ENCODE measurements at places on chromosomes 6 and 20.
A peak's percentile ranks its signal among the peaks of the same experiment; 100 is the strongest.

- peak; percentile 44 for DNase-seq
These were observed 729 bp upstream of the ZHX3 start for GRCh38 chr20:41318271-41318649.

DNA sequence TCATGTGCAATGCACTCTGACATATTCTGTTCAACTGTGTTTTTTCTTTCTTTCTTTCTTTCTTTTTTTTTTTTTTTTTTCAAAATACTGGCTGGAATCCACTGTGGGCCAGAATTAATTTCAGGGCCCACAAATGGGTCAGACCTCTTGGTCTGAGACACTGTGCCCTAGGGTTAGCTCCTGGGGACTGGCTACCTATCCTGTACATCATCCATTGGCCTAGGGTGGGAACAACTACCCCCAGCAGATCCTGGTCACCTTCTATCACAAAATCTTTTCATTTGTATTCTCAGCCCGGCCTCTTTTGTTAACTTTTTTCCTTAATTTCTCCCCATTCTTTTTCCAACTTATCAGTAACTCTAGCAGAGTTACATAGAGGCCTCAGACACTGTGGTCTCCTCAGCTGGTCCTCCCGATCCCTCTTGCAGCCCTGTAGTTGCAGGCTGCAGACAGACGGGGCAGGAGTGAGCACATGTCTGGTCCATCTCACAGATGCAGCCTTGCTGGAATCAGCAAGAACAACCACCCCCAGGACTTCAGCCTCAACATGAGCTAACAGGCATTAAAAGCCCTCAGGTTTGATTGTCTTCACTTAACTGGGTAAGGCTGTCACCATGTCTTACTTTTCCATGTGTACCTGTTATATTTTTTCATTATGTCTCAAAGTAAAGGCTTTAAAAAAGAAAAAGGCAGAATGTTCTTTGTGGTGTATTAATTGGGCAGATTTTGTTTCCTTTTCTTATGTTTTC, 41.3 kb downstream of the TXLNB start:
- no peak for DNase-seq

- no peak for DNase-seq
These were observed 161.7 kb downstream of the SYCP2 start for GRCh38 chr20:59771506-59772372.

GRCh38 chr6:89685311-89685710, 46.8 kb upstream of the LYRM2 start:
- DNase-seq: no peak

DNA sequence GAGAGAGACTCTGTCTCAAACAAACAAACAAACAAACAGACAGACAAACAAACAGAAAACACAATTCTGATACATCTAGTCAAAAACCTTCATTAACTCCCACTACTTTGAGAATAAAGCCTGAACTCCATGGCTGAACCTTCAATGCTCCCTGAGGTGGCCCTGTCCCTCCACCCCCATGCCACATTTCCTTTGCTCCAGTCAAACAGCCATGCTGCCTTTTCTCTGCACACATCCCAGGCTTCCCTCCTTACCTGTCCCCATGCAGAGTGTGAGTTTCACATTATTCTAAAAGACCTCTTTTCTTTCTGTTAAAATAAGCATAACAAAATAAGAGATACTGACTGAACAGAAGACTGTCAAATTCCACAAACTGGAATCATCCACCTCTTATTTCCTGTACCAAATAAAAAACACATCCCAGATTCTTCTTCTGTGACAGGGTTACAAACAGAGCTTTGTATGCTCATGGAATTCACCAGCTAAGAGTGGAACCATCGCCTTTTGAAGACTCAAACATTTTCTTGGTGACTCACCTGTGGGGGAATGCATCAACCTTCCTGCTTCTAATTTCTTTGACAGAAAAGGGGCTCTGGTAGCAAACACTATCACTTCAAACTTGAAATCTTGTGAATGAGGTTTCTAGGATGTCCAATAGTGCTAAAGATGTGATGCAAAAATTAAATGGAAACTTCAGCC, 71.0 kb upstream of the SLC22A16 start:
- DNase-seq: no peak

DNA sequence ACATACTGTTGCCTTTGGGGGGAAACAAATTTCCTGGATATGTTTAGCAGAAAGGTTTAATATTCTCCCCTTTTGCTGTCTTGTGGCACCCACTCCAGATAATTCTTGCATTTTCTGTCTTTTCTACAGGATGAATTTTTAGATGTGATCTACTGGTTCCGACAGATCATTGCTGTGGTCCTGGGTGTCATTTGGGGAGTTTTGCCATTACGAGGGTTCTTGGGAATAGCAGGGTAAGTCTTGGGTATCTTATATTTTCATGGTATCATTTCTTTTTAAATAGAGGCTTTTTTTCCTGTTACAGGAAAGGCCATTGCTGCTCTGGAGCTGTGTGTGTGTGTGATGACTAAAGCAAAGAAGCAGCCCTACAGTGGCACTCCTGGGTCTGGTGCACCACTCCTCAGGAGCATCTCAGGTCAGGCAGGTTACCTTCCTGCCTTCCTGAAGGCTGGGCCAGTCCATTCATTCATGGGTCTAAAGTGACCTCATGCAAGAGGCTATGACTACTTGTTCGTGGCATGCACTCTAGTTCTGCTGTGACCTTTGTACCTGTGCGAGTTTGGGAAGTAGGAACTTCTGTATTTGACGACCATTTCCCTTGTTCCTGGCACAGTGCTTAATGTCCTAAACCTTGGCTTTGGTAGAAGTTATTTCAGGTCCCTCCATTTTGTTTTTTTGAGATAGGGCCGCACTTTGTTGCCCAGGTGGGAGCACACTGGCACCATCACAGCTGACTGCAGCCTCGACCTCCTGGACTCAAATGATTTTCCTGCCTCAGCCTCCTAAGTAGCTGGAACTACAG, 2.2 kb downstream of the RAB5IF start:
- no peak for DNase-seq

DNA sequence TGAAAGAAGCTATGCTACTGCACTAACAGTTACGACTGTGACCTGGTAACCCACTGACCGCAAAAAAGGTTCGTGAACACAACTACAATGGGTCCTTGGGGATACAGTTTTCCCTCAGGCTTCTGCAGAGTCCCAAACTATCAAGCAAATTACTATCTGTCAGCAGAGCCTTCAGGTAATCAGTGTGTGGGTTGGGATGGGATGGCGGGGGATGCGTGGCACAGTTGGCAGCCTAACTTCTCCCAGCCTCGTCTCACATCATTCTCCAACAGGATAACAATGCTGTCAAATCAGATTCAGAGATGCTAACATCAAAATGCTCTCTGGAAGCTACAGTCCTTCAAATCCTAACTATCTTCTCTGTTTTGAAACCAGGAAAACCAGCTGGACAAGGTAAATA, 102.3 kb downstream of the EPM2A start:
- no peak for DNase-seq

DNA sequence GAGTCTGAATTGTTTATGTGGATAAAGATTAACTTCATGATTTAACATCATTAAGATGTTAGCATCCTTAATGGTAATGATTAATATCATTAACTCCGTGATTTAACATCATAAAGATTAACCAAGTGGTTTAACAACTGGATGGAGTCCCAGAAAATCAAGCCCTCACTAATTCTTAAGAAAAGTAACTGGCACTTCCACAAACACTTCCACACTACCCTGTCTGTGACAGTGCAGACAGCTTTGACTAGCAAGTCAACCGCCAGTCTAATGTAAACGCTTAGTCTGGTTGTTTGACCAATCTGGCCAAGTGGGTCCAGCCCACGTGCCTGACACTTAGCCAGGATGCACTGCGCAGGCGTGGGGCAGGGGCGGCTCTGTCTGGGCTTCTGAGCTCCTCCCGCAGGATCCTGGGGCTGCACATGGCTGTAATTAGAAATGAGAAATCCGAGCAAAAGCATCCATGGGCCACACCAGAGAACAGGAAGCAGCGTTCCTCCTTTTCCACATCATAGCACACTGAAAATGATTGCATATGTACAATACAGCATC, 424.2 kb downstream of the FOXA2 start:
- DNase-seq: no peak

DNA sequence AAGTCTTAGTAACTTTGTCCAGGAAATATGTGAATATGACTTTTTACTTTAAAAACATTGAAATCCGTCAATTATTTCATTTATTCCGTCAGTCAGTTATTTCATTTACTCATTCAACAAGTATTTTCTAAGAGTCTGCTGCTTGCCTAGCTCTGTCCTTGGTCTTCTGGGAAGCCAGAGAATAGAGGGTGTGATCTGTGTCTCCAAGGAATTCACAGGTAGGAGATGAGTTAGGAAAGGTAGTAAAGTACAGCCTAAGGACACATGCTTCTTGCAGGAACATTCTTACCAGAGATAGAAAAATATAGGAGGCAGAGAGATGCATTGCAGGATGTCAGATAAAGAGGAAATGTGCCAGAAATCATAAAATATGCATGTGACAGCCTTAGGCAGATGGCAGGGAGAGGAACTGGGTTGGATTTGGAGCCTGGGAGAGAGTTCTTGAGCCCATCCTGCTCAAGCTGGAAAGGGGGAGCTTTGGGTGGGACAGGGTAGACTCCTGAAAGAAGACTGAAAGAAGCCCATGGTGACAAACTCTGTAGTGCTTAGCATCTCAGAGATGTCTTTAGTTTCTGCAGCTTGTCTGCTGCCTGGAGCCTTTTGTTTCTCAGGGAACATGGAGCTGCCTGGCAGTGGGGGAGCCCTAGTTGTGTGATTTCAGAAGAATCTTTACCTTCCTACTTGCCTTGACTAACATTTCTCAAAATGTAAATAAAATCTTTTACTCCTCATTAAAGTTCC, 3.5 kb downstream of the SH3BGRL2 start:
- DNase-seq: no peak

DNA sequence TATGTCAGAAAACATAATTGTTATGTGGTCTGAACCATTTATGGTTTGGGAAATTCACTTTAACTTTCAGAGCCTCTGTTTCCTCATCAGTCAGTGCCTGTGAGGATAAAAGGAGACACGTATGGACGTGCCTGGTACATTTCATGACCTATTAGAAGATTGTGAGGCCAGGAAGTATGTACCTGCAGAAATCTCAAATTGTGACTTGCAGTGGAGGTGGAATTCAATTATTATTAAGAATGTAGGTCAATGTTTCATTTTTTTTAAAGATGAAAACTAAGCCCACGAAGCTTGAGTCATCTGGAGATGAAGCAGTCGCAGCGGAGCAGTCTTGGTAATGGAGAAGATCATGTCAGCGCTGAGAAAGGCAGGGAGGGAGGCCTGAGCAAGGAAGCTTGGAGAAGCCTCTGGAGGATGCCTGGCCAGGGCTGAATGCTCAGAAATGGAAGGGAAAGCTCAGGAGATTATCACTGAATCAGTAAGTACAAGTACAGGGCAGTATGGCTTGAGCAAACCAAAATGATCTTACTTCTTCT, 3.9 kb upstream of the DSE start:
- DNase-seq: no peak

DNA sequence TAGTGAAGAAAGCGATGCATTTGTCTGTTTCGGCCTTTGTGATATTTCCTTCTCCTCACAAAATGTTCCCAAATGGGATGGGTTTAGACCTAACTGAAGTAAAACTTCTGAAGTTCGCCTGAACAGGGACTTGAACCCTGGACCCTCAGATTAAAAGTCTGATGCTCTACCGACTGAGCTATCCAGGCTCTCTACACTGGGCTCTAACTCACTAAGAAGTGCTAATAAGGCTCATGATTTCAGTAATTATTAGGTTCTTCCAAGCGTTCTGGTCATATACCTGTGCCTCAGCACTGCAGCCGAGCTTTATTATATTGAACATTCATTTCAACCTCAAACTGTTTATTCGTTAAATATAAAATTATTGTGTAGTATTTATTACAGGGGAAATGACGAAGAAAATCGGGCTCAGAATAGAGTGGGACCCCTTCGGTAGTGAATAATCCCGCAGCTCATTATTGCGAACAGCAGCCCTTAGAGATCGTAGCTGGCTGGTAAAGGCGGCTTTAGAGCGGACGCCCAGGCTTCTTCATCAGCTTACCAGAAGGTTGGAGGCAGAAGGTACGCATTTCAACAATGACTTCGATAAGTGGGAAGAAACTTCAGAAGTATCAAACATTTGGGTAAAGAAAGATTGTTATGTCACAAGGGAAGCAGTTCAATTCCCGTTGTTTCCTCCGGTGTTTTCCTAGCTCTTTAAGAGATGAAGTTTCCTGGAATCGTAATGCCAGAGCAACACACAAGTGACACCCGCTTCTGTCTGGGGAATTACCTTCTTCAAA, 119.0 kb upstream of the ZNF184 start:
- no peak for DNase-seq
